MG63 (cell line): ENCODE measurements at places on chromosomes 1 and 21. TPM values are rescaled to one million over a fixed set of nuclear protein-coding genes. Genes with fewer than 3 reads are reported as not detected.

OR14K1 gene
- total RNA-seq, result not detected in 2 replicates

SPATA17 gene
- total RNA-seq, result 0.35 and 3.4 TPM in 2 replicates

SDC3 gene
- total RNA-seq, result 12.1 and 12.3 TPM in 2 replicates

C1orf53 gene
- 7.6 and 12.6 TPM in 2 replicates for total RNA-seq

PGD gene
- 146 and 182 TPM in 2 replicates for total RNA-seq

C8B gene
- not detected in 2 replicates for total RNA-seq

C4BPA gene
- total RNA-seq, result not detected in 2 replicates

C1orf226 gene
- not detected in 2 replicates for total RNA-seq

IGSF3 gene
- 4.6 and 5.0 TPM in 2 replicates for total RNA-seq

KCNJ10 gene
- total RNA-seq, result not detected in 2 replicates

PCP4 gene
- total RNA-seq, result not detected in 2 replicates

KCNJ9 gene
- total RNA-seq, result not detected in 2 replicates

DNAJC6 gene
- not detected in 2 replicates for total RNA-seq

DNA sequence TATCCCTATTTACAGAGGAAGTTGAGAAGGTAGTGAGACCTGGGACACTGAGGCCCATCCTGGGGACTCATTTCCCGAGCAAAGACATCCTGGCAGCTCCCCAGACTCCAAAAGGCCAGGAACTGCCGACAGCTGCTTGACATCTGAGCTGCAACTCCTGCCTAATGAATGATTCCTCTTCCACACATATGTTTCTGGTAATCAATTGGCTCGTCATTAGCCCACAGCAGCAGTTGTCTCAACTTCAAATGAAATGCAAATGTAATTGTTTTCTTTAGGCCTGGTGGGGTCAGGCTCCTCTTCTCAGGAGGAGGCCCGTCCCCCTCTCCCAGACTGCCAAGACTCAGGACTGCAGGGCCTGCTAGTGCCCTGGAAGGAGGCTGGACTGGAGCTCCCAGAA lies 61.8 kb upstream of the DISP3 start:
- DNase-seq, result no peak

GRCh38 chr1:85448358-85448757 lies 16.6 kb downstream of the DDAH1 start:
- DNase-seq, result peak; percentile 36

DNA sequence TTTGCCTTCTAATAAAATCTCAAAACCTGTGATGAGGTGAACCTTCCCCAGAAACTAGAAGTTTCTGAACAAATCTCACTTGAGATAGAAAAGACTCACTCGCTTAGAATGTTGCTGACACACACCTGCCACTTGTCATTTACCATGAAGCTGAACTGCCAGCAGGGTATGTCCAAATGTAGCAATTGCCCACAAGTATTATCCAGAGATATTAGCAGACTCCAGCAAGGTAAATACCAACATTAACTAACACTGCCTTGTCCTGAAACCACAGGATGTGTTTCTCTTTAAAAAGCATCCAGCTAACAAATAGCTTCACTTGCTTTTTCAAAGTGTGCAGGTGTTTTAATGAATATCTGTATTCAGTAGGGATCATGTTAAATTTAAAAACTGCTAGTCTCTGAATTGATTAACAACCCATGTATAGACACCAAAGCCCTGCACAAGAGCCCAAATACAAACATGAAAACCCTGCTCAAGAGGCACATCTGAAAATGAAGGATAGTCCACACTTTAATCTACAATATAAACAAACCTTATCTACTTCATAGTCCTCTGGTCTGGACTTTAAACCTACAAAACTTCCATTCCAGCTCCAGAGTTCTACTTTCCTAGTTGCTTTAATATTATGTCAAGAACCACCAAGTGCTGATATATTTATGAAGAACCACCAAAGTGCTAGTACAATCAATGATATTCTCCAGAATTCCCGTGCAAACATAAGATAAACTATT lies 19.3 kb downstream of the KRTAP8-1 start:
- DNase-seq, result no peak

- DNase-seq, result no peak
Observed at GRCh38 chr1:74714429-74715235, 18.2 kb downstream of the CRYZ start.

DNA sequence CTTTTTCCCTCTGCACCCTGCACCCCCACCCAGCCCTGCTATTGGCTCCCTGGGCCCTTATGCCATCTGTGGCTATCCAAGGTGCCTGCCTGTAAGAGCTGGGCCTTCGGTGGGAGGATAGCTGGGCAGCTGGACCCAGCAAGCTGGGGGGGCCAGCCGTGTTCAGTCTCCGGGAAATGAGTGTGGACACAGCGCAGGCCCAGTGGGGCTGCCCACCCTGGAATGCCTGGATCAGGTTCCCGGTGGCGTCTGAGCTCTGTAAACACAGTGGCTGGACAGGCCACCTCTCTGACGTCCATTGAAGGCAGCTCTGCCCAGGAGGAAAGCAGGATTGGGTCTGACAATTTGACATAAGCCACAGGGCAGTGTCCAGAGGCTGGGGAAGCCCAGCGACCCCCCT lies 127.8 kb downstream of the FOXD2 start:
- DNase-seq, result no peak

DNA sequence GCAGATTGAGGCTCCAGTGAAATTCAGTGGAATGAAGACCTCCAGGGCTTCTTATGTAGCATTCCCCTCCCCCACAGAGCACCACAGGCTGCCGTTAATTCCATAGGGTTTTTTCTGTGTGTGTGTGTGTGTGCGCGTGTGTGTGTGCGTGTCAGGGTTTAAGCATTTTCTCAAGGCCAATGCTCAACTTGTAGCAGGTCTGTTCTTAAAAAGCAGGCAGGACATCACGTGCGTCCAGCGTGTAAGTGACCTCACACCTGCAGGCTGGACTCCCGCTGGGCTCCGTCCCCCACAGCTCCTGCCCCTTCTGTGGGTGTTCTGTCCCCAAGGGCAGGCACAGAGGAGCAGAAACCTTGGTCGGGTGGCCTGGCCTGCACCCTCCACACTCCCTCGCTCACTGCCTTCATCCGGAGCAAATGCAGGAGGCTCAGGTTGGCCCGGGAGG lies 5.3 kb downstream of the PRDM16 start:
- DNase-seq, result no peak

DNA sequence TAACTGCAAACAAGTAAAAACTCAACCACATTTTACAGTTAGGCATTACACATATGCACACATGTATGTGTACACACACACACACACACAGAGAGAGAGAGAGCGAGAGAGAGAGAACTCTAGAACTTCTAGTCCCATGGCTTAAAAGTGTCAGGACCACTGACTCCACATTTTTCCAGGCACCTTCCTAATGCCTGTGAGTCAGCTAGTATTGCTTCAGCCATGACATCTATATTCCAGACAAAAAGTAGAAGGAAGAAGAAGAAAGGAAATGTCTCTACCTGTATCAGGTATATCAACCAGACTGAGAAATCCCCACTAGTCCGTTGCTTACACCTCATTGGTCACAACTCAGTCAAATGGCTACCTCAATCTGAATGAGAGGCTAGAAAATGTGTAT lies 31.9 kb upstream of the TACSTD2 start:
- no peak for DNase-seq

- peak; percentile 94 for DNase-seq
Observed at GRCh38 chr21:42939582-42940413, 14.4 kb upstream of the ERVH48-1 start.

DNA sequence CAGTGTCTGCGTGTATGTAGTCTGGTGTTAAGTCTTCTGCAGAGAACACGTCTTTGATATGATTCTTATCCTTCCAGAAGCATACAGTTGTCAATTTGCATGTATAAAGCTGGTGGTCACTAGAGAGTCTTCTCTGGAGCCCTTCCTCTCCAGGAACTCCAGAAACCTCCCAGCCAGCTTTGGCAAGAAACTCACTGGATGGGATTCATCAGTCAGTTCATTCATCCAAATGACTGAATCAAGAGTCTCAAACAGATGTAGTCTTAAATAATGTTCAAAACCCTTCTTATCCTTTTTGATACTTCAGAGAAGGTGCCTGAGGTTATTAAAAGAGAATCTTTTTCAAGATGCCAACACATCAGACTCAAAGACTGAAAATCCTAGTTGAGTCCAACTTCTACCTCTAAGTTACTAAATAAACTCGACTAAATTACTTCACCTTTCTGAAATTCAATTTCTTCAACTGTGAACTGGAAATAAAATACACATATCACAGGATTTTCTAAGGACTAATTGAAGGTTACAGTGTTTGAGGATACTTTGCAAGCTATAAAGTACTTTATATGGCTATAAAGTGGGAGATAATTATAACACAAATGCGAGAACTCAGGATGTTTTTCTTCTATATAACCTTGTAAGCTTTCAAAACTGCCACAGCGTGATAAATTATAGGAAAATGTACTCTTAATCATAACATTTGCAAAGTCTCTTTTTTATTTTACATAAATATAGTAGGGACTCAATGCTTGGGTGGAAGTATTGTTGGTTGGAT lies 252.4 kb downstream of the FGGY start:
- no peak for DNase-seq

- no peak for DNase-seq
Observed at GRCh38 chr1:11558871-11559590, 80.1 kb downstream of the DISP3 start.

DNA sequence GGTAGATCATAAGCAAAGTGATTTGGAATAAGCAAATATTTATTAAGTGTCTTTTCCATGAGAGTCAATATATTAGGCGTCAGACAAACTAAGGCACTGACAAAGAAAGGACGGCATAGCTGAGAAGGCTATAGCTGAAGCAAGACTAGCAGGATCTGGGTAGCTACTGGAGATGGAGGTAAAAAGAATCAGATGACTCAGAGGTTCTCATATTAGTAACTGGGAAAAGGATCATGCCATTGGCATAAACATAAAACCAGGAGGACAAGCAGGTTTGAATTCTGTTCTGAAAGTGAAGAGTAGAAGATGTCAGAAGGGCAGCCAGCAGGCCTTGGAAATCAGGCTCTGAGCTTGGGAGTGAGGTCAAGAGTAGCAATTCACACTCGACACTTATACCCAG lies 531.9 kb downstream of the PTPRC start:
- no peak for DNase-seq

DNA sequence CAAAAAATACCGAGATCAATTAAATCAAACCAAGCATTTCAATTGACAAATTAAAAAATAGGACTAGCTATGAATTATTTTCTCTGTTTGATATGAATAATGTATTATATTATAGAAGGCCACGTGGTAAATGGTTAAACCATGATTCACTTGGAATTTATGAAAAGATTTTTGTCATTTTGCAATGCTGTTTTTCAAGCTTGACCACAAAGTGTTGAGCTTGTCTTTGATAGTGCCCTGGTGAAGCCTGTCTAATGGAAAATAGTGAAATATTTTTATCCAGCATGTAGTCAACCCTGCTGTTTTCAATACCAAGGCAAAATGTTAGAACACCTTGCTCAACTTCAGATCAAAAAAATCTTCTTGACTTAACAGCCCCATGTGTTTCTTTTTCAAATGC lies 288.0 kb upstream of the PRMT6 start:
- DNase-seq, result no peak

GRCh38 chr1:221856228-221857093 lies 114.6 kb upstream of the DUSP10 start:
- no peak for DNase-seq

- no peak for DNase-seq
Observed at GRCh38 chr1:84896279-84896678, 3.3 kb upstream of the LPAR3 start.

GRCh38 chr1:7485826-7486225 lies 285.3 kb upstream of the VAMP3 start:
- no peak for DNase-seq

DNA sequence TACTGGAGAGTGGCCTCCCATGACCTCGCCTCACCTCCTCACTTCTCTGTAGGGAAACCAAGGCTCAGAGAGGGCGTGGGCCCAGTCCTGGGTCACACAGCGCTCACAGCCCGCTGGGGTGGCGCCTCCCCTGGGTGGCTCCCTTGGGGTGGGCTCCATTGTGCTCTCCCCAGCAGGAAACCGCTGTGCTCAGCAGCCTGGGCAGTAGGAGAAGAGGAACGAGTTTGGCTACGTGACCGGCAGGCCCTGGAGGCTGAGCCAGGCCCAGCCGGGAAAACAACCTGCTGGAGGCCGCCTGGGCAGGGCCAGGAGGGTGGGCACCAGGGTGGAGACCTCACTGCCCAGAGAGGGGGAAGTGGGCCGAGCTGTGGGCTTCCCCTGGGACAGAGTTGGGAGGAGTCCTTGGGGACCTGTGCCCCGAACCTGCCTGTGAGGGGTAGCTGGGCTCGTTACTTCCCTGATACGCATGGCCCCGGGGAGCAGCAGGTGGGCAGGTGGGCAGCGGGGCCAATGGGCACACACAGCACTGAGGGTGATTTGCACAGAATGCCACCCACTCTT lies 15.0 kb upstream of the FAM131C start:
- no peak for DNase-seq

DNA sequence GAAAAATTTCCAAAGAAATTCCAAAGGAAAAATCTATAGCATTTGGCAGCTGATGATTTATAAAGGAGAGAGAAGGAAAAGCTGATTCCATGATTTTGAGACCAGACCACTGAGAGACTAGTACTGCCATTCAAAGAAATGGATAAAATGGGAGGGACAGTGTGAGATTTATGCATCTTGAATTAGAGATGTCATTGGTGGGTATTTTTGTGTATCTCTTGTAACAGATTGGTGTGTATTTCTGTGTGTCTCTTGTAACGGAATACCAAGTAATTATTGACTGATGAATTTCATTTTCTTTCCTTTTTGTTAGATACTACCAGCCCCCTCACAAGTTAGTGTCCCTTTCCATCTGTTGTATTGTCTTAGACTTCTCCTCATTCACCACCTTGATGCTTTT lies 102.2 kb downstream of the OLFML2B start:
- no peak for DNase-seq

DNA sequence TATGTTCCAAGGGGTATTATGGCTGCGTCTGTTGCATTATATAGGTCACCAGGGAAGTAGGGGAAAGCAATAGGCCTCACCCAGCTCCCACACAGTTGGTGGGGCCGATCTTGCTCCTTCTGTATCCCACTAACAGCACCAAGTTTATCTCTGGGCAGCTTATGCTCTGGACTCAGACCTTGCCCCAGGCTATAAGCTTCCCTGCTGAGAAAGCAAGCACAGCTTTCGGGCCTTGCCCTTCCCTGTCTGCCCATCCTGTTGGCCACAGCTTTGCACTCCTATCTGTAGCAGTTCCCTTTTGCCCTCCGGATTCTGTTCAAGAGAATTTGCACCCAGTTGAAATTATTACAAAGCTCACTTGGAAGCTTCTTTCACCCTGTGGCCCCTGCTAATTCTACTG lies 12.9 kb downstream of the KCNE1 start:
- no peak for DNase-seq

DNA sequence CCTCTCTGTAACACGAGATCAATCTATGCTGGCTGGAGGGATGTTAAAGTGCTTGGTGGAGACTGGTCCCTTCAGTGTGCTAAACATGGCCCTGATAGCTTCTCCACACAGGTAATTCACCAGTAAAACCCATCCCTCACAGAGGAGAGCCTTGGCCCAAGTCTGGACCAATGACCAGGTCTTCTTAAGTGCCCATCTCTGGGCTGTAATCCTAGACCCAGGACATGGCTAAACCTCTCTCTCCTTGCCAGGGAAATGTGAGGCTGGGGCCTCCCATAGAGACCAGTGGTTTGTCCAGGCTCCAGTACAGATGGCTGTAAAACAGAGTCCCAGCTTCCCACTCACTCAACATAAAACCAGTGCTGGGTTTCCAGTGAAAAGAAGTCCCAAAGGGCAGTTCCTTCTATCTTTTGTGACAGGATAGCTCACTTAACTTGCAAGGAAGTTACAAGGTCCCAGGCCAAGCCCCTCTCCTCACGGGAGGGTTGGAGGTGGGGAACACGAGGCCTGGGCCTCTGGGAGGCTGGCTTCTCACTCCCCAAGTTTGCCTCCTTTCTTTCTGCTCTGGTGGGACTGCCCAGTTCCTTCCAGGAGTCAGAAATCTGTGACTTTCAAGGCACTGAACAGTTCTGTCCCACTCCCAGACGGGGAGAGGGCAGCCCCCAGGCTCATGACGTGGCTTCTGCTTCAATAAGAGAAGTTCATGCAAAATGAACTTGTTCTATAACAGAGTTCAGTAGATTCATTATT lies 2.2 kb upstream of the KIF17 start:
- no peak for DNase-seq
